ENCODE measurements at places on chromosomes 11 and 22. TPM values are rescaled to one million over a fixed set of nuclear protein-coding genes. Genes with fewer than 3 reads are reported as not detected.

OR8D1 gene
- total RNA-seq: not detected

RIC3 gene
- 0.95 TPM for total RNA-seq

DDT gene
- total RNA-seq: 151 TPM

DCDC1 gene
- 0.64 TPM for total RNA-seq

TOM1 gene
- total RNA-seq: 16.0 TPM

CCDC88B gene
- total RNA-seq: 12.9 TPM

OR51B5 gene
- total RNA-seq: not detected

KCNK4 gene
- total RNA-seq: 0.24 TPM

MRGPRX4 gene
- total RNA-seq: not detected

QSER1 gene
- total RNA-seq: 16.2 TPM

OR6A2 gene
- total RNA-seq: not detected

MUC15 gene
- total RNA-seq: not detected

CHKB gene
- 16.9 TPM for total RNA-seq

PHETA2 gene
- total RNA-seq: not detected

C11orf86 gene
- 57.8 TPM for total RNA-seq

NLRP14 gene
- total RNA-seq: not detected

SERHL2 gene
- 0.12 TPM for total RNA-seq

CYTH4 gene
- 0.82 TPM for total RNA-seq

SCGB1D2 gene
- total RNA-seq: not detected

RAB39A gene
- total RNA-seq: 0.67 TPM

API5 gene
- total RNA-seq: 73.7 TPM

P2RY2 gene
- 9.5 TPM for total RNA-seq

PTPRCAP gene
- 0.34 TPM for total RNA-seq

PHLDB1 gene
- 10.1 TPM for total RNA-seq

USH1C gene
- 0.85 TPM for total RNA-seq

MS4A6E gene
- total RNA-seq: not detected

OOSP4B gene
- total RNA-seq: not detected

PACS1 gene
- 72.8 TPM for total RNA-seq

LINC01488 gene
- total RNA-seq: not detected
